Body of pancreas (tissue), 4 donors: ENCODE measurements at places on chromosomes 6 and 20. TPM values are rescaled to one million over a fixed set of nuclear protein-coding genes. Genes with fewer than 3 reads are reported as not detected.
A peak's percentile ranks its signal among the peaks of the same experiment; 100 is the strongest.

GRCh38 chr6:150567823-150568383 lies 31.8 kb upstream of the PLEKHG1 start:
- H3K4me3 ChIP-seq = no peak overlapping the region
- no peak for DNase-seq
- no peaks in the 10 kb centered on the region for H3K4me1 ChIP-seq
- no peak overlapping the region for H3K27ac ChIP-seq
- no peaks in the 10 kb centered on the region for H3K36me3 ChIP-seq
- H3K27me3 ChIP-seq = no peaks in the 10 kb centered on the region

DNA sequence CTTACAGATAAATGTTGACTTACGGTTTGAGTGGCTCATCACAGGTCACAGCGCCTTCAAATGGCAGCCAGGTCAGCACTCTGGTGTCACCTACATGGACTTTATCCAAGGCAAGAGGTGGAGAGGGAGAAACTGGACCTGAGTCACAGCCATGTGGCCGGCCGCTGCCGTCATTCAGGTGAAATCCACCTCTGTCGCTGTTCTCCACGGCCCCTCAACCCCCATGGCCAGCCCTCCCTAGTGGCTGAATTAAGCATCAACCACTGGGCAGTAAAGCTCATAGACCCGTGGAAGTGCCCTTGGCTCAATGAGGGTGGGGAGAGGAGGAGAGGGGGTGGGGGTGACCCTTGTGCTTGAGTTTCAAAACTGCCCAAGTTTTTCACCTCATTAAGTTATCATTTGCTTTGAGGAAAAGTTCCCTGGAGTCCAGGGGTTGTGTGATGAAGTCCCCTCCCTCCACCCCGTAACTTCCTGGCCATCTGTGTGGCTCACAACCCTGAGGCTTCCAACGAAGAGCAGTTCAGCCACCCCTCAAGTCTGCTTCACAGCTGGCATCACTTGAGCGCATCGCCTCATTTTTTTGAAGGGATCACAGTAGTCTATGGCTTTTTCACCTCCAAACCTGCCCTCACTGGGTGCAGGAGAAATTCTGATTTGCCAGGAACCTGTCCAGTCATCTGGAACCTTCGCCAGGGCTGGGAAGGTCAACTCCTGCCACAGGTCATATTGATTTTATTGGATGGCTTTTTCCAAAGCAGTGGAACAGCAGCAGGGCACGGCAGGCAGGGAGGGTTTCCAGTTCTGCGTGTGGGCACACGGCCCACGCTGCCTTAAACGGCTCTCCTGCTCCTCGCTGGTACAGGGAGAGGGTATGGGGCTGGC lies 43.5 kb upstream of the APCDD1L start:
- no peaks in the 10 kb centered on the region for H3K27me3 ChIP-seq
- no peak overlapping the region for H3K4me3 ChIP-seq
- H3K4me1 ChIP-seq = no peaks in the 10 kb centered on the region
- DNase-seq = no peak

Gene DEFB129
- total RNA-seq = not detected

DNA sequence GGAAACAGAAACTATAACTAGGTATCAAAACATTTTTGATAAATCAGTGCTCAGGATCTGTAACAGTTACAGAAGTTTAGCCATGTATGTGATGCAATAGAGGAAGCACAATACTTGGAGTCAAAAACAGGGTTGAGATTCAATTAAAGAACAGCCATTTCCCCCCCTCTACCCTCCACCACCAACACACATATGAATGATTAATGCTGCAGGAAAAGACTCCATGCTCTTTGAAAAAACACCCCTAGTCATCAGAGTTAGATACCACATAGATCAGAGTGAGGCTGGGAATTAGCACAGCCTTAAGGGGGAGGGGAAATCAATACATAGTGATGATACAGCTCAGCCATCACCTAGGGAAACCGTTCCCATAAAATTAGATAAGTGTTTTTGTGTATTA lies 108.9 kb upstream of the EMILIN3 start:
- peak overlapping the region; percentile 82 for H3K27ac ChIP-seq
- H3K4me3 ChIP-seq = no peak overlapping the region
- H3K27me3 ChIP-seq = no peaks in the 10 kb centered on the region
- H3K36me3 ChIP-seq = no peaks in the 10 kb centered on the region

- H3K27ac ChIP-seq = no peak overlapping the region
- H3K4me3 ChIP-seq = no peak overlapping the region
- H3K27me3 ChIP-seq = no peaks in the 10 kb centered on the region
- DNase-seq = no peak
- H3K4me1 ChIP-seq = peaks cover 6% of the 10 kb centered on the region
These were observed 57.6 kb downstream of the NUDT3 start for GRCh38 chr6:34334796-34335416.

DNA sequence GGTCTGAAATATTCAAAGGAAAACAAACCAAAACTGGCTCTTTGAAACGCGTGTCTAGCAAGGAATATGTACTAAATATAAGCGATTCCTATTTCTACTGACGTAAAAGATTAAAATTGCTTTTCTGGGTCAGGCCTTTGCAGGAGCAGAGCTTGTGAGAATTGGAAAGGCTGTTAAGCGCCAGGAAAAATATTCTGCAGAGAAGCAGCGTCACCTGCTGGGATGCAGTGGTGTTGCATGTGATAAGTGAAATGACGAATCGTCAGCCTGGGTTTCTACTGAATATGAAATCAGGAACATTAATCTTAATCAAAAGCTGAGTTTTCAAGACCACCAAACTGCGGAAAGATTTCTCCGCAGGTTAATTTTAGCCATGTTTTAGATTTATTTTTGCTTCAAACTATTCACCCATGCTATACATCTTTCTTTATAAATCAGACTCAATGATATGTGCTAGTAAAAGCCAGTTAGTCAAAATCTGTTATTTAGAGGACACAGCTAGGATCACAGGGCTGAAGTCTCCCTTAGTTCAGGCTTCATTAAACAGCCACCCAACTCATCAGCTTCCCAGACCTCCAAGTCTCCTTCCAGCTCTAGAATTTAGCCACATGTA lies 67.4 kb downstream of the ALDH8A1 start:
- no peaks in the 10 kb centered on the region for H3K36me3 ChIP-seq
- no peak overlapping the region for H3K27ac ChIP-seq
- no peak overlapping the region for H3K4me3 ChIP-seq
- H3K4me1 ChIP-seq = peaks cover 7% of the 10 kb centered on the region

DNA sequence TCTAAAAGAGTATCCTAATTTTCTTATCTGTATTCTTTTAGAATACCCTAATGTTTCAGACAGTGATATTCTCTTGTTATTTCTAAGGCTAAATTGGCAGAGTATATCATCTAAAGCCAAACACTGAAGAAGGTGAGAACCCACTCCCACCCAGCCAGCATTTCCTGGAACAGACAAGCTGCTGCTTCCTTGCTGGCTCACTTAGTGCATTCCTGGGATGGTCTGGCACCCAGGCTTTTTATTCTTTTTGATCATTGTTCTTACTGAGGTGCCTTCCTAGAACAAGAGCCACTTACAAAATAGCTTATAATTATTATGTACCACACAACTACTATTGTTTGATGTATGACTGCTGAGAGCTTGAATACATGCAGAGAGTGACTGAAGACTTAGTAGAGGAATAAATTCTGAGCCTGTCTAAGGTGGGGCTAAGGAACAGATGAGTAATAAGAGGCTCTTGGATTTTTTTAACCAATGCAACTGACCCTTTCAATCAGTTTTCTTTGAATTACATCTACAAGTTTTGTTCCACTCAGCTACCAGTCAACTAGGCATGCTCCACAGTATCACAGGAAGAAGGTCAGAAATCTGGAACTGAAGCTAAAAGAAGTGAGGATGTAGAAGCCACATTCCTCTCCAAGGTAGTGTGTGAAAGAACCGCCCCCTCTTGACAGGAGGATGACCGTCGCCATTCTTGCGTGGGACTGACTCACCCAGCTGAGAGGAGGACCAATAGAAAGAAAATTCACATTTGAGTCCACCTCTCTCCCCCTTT lies 30.1 kb downstream of the PRPH2 start:
- peak overlapping the region; percentile 9 for H3K27ac ChIP-seq
- peaks cover 25% of the 10 kb centered on the region for H3K36me3 ChIP-seq
- H3K4me3 ChIP-seq = no peak overlapping the region
- H3K27me3 ChIP-seq = no peaks in the 10 kb centered on the region

DNA sequence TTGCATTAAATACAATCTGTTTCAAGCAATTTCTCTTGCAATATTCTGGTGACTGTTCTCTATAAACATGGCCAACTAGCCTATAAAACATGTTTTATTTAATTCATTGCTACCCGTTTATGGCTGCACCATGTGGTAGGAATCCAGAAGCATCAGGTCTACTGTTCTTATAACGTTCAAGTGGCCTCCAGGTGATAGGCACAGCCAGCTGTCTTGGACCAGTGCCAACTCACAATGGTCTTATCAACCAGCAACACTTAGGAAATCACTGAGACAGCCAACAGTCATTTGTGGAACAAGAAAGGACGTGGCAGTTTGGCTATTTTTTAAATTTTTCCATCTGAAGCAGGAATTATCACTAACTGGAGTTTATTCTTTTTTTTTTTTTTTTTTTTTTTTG lies 193.6 kb downstream of the NKAIN2 start:
- peak; percentile 9 for DNase-seq
- no peaks in the 10 kb centered on the region for H3K36me3 ChIP-seq
- no peak overlapping the region for H3K27ac ChIP-seq
- no peaks in the 10 kb centered on the region for H3K4me1 ChIP-seq
- no peak overlapping the region for H3K4me3 ChIP-seq

- no peak overlapping the region for H3K4me3 ChIP-seq
- H3K27ac ChIP-seq = no peak overlapping the region
- H3K27me3 ChIP-seq = no peaks in the 10 kb centered on the region
- no peaks in the 10 kb centered on the region for H3K36me3 ChIP-seq
These were observed 123.1 kb upstream of the CARMIL1 start for GRCh38 chr6:25156123-25156522.

GRCh38 chr6:10413262-10413849 lies 1.5 kb downstream of the TFAP2A start:
- peaks cover 79% of the 10 kb centered on the region for H3K27me3 ChIP-seq
- no peak overlapping the region for H3K27ac ChIP-seq
- H3K36me3 ChIP-seq = no peaks in the 10 kb centered on the region
- H3K4me3 ChIP-seq = peak overlapping the region; percentile 51
- DNase-seq = no peak

Gene ZSCAN16
- 5.9 TPM for total RNA-seq

GRCh38 chr6:98054453-98054852 lies 771.4 kb upstream of the MMS22L start:
- no peak for DNase-seq
- no peaks in the 10 kb centered on the region for H3K27me3 ChIP-seq
- no peak overlapping the region for H3K27ac ChIP-seq
- no peak overlapping the region for H3K4me3 ChIP-seq
- no peaks in the 10 kb centered on the region for H3K36me3 ChIP-seq
- H3K4me1 ChIP-seq = no peaks in the 10 kb centered on the region

- H3K36me3 ChIP-seq = no peaks in the 10 kb centered on the region
- H3K27ac ChIP-seq = no peak overlapping the region
- no peak overlapping the region for H3K4me3 ChIP-seq
- DNase-seq = no peak
These were observed 117.4 kb downstream of the ADAT2 start for GRCh38 chr6:143333081-143333480.

GRCh38 chr6:7129360-7129759 lies 21.6 kb downstream of the RREB1 start:
- no peaks in the 10 kb centered on the region for H3K36me3 ChIP-seq
- peak overlapping the region; percentile 74 for H3K27ac ChIP-seq
- H3K4me1 ChIP-seq = peaks cover 61% of the 10 kb centered on the region

DNA sequence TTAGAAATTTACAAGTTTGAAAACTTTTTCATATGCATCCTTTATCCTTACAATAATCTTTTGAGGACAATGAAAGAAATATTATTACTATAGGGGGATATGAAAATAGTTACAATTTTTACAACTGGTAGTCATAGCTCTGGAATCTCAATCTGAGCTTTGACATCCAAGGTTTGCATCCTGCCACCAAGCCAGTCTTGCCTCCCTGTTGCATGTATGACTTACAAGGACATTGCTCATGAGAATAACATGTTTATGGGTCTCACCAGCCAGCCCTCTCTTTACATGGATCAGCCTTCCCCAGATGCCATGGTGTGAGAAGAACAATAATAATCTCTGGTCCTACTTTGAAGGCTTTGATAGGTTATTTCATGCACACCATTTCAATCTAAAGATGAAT lies 67.5 kb downstream of the THEMIS start:
- H3K27ac ChIP-seq = no peak overlapping the region
- DNase-seq = no peak
- H3K4me1 ChIP-seq = no peaks in the 10 kb centered on the region
- no peaks in the 10 kb centered on the region for H3K27me3 ChIP-seq

Gene EFCAB8
- 0.26 TPM for total RNA-seq

DNA sequence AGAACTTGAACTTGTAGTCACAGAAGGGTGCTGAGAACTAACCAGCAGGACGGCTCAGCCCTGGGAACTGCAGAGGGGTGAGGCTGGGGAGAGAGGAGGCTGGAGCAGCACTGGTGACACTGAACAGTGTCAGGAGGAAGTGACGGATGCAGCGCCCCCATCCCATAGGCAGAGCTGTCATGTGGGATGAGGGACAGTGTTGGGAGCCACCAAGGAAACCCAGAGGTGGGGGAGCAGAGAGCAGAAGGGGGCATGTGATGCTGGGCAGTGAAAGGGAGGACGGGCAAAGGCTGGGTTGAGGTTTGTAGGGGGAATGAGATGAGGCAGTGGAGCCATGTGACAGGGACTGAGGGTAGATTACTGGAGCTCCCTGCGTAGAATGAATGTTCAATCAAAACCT lies 2.1 kb downstream of the HLA-DPB1 start:
- H3K36me3 ChIP-seq = no peaks in the 10 kb centered on the region
- no peaks in the 10 kb centered on the region for H3K27me3 ChIP-seq
- no peak overlapping the region for H3K27ac ChIP-seq
- H3K4me1 ChIP-seq = peaks cover 18% of the 10 kb centered on the region
- no peak overlapping the region for H3K4me3 ChIP-seq

DNA sequence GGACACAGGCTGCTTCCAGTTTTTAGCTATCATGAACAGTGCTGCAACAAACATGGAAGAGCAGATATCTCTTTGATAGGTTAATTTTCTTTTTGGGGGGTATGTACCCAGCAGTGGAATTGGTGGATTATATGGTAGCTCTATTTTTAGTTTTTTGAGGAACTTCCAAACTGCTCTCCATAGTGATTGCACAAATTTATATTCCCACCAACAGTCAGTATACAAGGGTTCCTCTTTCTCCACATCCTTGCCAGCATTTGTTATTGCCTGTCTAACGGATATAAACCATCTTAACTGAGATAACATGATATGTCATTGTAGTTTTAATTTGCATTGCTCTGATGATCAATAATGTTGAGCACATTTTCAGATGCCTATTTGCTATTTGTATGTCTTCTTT lies 237.6 kb downstream of the MMUT start:
- no peaks in the 10 kb centered on the region for H3K4me1 ChIP-seq
- no peak overlapping the region for H3K27ac ChIP-seq
- H3K36me3 ChIP-seq = no peaks in the 10 kb centered on the region
- DNase-seq = no peak

DNA sequence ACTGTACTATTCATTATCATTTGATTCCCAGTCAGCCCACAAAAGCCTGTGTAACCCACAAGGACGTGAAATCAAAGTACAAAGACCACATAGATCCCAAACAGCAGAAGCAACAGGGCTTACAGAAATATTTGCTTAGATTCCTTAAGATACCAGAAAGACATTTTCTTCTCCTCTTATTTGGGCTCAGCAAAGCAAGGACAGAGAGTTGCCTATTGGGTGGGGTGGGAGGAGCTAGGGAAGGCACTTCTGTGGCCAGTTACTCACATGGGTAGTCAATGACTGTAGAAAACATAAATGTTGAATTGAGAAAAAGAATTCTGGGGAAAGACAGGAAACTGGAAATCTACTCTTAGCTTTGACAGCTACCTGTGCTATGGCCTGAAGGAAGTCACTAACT lies 19.8 kb downstream of the PDE7B start:
- no peak overlapping the region for H3K27ac ChIP-seq
- no peak for DNase-seq
- no peaks in the 10 kb centered on the region for H3K4me1 ChIP-seq
